Stimulated activated CD8-positive, alpha-beta memory T cell treated with anti-CD3 and anti-CD28 coated beads, Interleukin-15, amount 100 ng/mL, for 24 hours (primary cell): ENCODE measurements at places on chromosomes 2 and 18.

GRCh38 chr2:239297142-239298004 lies 103.4 kb downstream of the HDAC4 start:
- DNase-seq = no peak

DNA sequence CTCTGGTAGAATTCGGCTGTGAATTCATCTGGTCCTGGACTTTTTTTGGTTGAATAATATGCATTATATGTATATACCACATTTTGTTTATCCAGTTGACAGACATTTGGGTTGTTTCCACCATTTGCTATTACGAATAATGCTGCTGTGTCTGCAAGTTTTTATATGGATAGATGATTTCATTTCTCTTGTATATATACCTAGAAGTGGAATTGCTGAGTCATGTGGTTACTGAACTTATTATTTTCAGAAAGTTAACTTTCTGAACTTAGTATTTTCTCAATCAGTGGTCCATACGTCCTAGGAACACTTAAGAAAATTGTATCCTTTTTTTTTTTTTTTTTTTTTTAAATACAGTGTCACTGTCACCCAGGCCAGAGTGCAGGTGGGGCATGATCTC lies 63.3 kb downstream of the RIF1 start:
- DNase-seq = no peak

GRCh38 chr2:154402213-154402612 lies 296.3 kb upstream of the KCNJ3 start:
- DNase-seq = no peak

DNA sequence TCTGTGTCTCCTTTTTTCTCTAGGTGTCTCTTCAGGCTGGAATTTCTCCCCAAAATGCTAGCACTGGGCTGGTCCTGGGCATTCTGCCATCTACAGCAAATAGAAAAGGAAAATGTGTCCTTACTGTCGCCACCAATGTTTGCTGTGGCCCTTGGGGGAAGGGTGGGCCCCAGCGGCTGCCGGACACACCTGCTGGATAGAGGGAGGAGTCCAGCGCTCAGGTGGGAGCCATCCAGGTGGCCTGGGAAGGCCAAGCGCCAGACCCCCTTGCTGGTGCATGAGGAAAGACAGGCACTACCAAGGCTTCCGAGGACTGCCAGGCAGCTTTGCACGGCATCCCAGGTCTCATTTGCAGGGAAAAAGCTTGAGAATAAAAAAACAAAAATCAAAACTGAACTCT lies 147.7 kb upstream of the GATA6 start:
- DNase-seq = no peak

GRCh38 chr18:27921904-27922751 lies 254.8 kb downstream of the CDH2 start:
- no peak for DNase-seq
